ENCODE measurements at places on chromosomes 1 and 21. TPM values are rescaled to one million over a fixed set of nuclear protein-coding genes. Genes with fewer than 3 reads are reported as not detected.
A peak's percentile ranks its signal among the peaks of the same experiment; 100 is the strongest.

DNA sequence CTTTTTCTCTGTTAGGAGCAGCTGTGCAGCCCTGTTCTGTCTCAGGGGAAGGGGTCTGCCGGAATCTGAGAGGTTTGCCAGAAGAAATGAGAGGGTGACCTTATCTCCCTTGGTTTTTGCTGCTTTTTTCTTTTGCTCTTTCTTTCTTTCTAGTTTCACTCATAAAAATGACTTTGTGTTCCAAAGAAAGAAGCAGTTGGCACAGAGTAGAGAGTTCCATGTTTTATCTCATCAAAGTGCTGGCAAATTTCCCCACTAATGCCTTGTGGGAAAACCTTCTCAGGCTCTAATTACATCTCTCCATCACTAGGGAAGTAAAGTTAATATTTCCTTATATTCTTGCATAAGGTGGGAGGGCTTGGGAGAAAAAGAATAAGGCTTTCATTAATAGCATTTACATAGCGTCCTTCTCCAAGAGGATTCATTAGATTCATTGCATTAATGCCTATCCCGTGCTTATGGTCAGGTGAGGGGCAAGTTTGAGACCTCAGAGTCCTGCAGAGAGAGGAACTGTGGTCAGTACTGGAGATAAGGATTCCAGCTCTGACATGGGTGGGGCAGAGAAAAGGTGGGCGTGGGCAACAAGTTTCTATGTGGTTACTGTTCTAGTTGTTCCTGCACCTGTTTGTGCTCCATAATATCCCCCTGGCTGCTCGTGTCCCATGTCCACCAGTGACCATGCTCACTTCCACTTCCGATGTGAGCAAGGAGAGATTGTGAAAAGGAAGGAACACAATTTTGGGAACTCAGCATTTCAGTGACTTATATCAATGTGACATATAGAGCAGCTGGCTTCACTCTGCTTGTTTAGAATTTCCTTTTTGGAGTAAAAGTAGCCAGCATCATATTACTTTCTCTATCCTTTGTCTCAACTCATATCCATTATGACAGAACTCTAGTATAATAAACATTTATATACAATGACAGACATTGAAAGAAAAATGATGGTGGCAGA lies 79.5 kb downstream of the DISC1 start:
- peaks cover 3% of the 10 kb centered on the region for H3K36me3 ChIP-seq
- H3K4me1 ChIP-seq = no peaks in the 10 kb centered on the region
- DNase-seq = no peak
- no peak overlapping the region for H3K27ac ChIP-seq
- no peaks in the 10 kb centered on the region for H3K27me3 ChIP-seq
- no peak overlapping the region for H3K4me3 ChIP-seq

GRCh38 chr1:234914606-234915290 lies 213.9 kb downstream of the TOMM20 start:
- H3K27me3 ChIP-seq = no peaks in the 10 kb centered on the region
- no peak overlapping the region for H3K27ac ChIP-seq
- no peaks in the 10 kb centered on the region for H3K36me3 ChIP-seq
- H3K4me3 ChIP-seq = no peak overlapping the region

DNA sequence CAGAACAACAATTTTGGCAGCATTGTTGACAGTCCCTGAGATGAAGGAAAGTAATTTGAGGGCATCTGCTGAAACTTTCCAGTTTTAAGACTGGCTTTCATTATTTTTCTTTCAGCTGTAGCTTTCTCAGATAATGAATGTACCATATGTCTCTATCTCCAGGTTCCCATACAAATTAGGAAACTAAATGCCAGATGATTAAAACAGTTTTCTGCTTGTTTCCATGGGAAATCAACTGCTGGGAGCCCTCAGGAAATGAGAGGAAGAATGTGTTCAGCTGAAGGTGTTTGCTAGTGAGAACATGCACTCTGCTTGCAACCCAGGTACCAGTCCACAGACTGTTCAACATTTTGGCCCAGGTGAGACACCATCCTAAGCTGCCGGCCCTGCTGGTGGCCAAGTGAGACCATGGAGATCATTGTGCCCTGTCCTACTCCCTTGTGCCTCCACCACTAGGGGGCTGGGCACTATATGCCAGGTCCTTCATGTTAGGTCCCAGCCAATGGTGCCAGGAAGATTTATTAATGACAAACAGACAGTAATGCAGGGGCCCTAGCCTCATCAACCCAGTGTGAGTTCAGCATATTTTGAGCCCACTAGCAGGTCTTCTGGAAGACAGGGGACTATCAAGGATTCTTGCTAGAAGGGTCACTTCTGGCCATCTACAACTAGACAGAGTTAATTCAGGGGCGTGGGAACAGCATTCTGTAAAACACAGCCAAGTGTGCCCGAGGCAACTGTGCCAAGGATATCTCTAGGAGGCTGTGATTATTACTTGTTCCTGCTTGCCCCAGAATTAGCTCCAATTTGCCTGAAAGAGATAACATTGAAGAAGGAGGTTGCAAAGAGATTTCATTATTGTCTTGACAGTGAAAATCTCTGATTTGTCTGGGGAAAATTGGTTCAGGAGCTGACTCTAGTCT lies 17.0 kb upstream of the LRRC8C start:
- no peaks in the 10 kb centered on the region for H3K27me3 ChIP-seq
- no peak overlapping the region for H3K27ac ChIP-seq
- no peak for DNase-seq
- H3K4me1 ChIP-seq = peaks cover 42% of the 10 kb centered on the region
- H3K4me3 ChIP-seq = no peak overlapping the region

DNA sequence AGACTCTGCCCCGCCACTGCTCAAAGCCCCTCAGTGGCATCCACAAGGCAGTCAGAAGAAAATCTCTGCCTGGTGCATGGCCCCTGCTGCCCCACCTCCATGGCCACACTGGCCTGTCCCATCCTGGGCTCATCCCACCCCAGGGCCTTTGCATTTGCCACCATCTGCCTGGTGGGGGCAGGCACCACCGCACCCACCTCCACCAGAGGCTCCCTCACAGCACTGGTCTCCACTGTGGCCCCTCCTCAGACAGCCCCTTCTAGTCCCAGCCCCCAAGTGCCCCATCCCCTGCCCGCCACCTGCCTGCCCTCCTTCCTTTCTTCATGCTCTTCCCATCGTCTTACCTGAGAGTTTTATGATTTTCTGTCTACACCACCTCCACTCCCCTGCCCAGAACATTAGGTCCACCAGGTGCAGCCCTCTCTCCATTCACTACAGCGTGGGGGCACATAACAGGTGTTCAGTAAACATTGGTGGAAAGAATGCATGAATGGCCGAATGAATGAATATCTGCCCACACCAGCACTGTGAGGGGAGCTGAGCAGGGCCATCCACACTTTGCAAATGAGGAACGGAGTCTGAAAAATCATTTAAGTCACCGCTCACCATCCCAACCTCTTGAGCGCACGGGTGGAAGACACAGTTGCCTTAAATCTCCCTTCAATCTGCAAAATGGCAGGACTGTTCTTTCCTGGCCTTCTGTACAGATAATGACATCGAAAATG lies 2.1 kb downstream of the PRDM15 start:
- DNase-seq = no peak
- H3K27me3 ChIP-seq = no peaks in the 10 kb centered on the region
- peaks cover 16% of the 10 kb centered on the region for H3K4me1 ChIP-seq
- peak overlapping the region; percentile 71 for H3K4me3 ChIP-seq
- no peaks in the 10 kb centered on the region for H3K36me3 ChIP-seq
- H3K27ac ChIP-seq = no peak overlapping the region

DNA sequence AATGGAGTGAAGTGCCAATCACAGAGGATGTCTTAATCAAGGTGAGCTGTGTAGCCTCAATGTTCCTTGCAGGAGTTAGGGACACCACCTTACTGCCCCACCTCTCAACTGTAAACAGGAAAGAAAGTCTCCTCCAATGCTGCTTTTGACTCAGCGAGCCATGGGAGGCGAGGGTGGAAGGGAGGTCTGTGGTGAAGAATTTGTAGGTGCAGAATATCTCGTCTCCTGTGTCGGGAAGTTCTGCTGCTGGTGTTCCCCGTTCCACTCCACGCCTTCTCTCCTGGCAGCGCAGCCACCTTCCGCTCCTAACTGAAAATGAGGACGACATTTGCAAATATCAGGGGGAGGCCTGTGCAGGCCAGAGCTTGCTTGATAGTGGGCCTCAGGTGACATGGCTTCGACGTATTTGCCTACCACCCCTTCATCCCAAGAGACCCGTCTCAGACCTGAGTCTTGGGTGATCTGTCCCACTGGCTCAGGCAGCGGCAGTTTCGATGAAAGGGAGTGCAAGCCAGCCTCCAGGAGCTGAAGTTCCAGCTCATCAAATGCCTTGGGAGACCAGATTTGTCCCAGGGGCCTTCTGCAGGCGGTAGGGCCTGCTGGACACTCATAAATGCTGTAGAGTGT lies 368.3 kb upstream of the C1orf174 start:
- no peaks in the 10 kb centered on the region for H3K4me1 ChIP-seq
- no peak overlapping the region for H3K4me3 ChIP-seq
- H3K27me3 ChIP-seq = no peaks in the 10 kb centered on the region
- DNase-seq = no peak
- no peaks in the 10 kb centered on the region for H3K36me3 ChIP-seq
- H3K27ac ChIP-seq = no peak overlapping the region

GRCh38 chr1:40736085-40736531 lies 44.6 kb downstream of the NFYC start:
- peaks cover 3% of the 10 kb centered on the region for H3K4me1 ChIP-seq
- no peaks in the 10 kb centered on the region for H3K27me3 ChIP-seq
- H3K36me3 ChIP-seq = peaks cover 7% of the 10 kb centered on the region
- no peak overlapping the region for H3K27ac ChIP-seq

DNA sequence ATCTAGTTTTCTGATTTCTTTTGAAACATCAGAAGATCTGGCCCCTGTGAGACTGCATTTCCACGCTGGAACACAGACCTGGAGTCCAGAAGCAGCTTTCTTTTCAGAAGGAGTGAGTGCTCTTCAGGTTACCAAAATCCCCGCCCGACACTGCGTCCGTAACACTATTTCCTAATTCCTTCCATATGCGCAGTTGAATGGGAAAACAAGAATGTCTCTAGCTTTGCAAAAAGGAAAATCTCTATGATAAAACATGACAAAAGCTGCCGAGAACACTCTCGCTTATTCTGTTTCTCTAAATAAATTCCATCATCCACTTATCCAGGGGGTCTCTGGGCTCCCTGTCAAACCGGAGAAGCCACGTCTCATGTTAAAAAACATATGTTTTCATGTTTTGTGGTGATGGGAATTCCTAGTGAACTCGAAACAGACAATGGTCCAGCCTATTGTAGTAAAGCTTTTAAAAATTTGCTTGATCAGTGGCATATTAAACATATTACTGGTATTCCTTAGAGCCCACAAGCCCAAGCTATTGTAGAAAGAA lies 67.7 kb downstream of the PLD5 start:
- H3K27ac ChIP-seq = no peak overlapping the region
- H3K27me3 ChIP-seq = no peaks in the 10 kb centered on the region
- no peaks in the 10 kb centered on the region for H3K36me3 ChIP-seq
- no peak overlapping the region for H3K4me3 ChIP-seq
- DNase-seq = no peak

DNA sequence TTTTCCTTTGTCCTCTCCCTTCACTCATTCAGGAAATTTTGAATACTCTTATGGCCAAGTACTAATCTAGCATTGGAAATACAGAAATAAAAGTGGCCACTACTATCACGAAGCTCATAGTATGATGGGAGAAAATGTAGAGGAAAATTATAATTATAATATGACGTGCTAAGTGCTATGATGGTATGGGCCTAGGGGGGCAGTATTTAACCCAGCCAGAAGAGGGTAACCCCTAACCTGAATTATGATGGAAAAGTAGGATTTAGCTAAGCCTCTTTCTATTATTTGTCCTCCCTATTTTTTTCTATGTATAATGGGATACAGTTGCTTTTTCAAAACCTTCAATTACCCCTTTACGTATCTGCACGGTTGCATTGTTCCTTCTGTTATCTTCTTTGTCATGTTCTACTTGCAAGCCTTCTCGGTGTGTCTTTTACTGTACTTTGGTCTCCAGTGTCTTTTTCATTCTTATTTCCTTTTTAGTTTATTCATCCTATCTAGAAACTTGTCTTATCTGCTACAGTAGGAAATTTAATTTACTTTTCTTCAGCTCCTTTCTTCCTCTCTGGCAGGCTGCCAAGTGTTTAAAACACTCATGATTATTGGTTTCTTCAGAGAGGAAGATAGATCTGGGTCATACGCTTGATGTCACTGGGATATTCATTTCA lies 88.8 kb upstream of the GPR52 start:
- no peaks in the 10 kb centered on the region for H3K36me3 ChIP-seq
- H3K4me1 ChIP-seq = no peaks in the 10 kb centered on the region
- no peak overlapping the region for H3K4me3 ChIP-seq
- H3K27ac ChIP-seq = no peak overlapping the region
- no peak for DNase-seq

Gene IGFN1
- total RNA-seq = not detected

Data from naive thymus-derived CD4-positive, alpha-beta T cell (primary cell).